ENCODE measurements at places on chromosomes 12 and 14.

DNA sequence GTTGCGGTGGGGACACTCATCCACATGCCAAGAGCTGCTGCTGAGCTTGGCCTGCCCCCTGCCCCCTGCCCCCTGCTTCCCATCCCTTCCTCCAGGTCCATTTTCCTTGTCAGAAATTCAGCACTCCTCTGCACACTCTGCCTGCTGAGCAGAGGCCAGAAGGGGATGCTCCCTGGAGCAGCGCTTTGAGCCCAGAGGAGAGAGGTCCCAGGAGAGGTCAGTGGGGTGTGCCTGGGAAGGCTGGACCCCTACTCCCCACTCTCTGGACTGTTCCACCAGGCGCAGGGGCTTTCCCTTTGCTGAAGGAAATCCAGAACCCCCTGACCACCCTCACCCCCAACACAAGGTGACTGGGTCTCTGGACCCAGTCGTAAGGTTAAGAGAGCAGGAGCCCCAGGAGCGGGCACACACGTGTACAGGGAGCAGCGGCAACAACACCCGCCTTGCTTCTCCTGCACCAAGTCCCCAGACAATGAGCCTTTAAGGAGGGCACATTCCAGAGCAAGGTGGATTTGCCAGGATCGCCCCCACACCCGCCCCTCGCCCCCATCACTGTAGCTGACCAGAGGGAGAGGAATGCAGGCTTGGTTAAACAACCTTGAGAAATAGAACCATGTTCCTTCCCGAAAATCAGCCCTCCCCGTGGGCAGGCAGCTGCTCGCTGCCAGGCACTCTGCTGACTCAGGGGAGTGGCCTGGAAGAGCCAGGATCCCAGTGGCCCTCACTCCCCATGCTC is 30.7 kb downstream of the ISCA2 start:
- DNase-seq: no peak

DNA sequence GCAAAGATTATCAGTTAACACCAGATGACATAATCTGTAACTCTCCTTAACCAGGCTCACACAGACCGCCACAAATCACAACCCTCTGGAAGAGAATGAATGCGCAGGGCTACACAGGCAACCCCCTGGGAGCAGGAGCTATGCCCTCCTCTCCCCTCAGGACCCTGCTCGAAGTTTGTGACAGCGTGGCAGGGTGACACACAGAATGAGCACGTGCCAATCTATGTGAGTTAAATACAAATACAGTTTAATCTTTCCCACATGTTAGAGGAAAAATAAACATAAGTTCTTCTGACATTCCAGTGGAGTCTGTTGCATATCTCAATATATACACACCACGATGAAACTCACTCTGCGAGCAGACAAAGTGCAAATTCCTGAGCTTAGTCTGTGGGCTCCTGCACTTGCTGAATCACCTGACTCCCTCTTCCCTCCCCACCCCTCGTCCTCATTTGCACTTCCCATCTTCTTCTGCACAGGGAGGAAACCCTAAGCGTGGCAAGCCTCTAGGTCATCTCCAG is 37.6 kb downstream of the BCAT1 start:
- no peak for DNase-seq

DNA sequence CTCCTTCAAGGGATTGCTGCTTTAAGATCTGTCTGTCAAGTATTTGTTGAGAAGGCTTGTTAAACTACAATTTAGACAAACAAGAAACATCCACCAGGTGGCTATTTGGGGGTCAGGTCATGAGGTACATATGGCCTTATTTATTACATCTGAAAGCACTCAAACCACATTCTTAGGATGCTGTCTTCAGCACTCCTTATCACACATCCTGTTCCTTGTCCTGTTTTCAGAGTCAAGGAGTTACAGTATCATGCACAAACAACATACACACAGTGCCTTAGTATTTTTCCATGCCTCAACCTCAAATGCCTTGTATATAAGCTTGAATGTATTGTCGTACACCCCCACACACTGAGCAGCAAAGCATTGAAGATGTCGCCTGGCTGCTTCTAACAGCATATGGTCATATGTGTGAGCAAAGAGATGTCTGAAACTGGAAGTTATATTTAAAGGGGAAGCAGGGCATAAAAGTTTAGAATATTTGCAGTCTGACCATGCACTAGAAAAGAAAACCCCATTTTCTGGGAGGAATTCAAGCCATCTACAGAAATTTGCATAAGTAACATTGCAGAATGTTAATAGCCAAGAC is 83.8 kb downstream of the KCNMB4 start:
- DNase-seq: no peak

DNA sequence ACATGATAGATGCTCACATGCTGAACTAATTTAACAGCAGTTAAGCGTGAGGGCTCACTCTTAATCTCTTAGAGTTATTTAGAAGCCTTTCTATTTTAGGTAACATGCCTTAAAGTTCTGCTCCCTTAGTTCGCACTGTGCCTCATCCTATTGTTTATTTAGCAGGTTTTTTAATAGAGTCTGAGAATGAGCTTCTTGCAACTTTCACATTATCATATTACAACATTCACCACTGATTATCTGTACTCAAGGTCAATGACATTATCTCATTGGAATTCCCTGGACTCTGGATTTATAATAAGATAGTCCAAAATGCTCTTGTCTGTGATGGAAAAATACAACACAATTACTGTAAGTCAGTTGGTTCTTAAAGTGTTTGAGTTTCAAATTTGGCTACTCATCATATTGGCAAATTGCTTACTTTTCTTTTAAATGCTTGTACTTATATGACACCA is 183.6 kb upstream of the SLC38A2 start:
- no peak for DNase-seq

GRCh38 chr12:89995870-89996269 is 287.2 kb upstream of the ATP2B1 start:
- DNase-seq: no peak
